Activated T-helper 2 cell treated with anti-CD3 and anti-CD28 coated beads, Interferon-gamma antibody, Interleukin-2, Interleukin-4, amounts not matched to agents 10 μg/mL and 5 μg/mL and 100 μg/mL, durations not matched to agents 14 hours and 24 hours and 36 hours (primary cell): ENCODE measurements at places on chromosomes 3 and 15. TPM values are rescaled to one million over a fixed set of nuclear protein-coding genes. Genes with fewer than 3 reads are reported as not detected.
A peak's percentile ranks its signal among the peaks of the same experiment; 100 is the strongest.

DNA sequence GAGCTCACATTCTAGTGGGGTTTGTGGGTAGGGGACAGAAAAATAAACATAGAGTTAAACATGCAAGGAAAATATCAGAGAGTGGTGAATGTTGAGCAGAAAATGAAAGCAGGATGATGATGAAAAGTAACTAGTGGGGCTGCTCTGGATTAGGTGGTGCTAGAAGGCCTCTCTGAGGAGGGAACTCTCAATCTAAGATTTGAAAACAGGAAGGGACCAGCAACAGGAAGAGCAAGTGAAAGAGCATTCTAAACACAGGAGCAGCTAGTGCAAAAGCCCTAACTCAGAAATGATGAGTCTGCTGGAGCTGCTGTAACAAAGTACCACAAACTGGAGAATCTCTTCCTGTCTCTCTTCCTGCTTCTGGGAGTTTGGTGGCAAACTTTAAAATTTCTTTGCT, 468.6 kb upstream of the AGTR1 start:
- H3K27ac ChIP-seq: no peak overlapping the region
- no peak for DNase-seq
- no peaks in the 10 kb centered on the region for H3K36me3 ChIP-seq
- H3K4me3 ChIP-seq: no peak overlapping the region

GRCh38 chr3:21345382-21345976, 405.5 kb downstream of the ZNF385D start:
- no peaks in the 10 kb centered on the region for H3K36me3 ChIP-seq
- H3K4me3 ChIP-seq: no peak overlapping the region
- no peak overlapping the region for H3K27ac ChIP-seq
- no peaks in the 10 kb centered on the region for H3K4me1 ChIP-seq

The GRK7 gene
- total RNA-seq: not detected in 2 replicates

DNA sequence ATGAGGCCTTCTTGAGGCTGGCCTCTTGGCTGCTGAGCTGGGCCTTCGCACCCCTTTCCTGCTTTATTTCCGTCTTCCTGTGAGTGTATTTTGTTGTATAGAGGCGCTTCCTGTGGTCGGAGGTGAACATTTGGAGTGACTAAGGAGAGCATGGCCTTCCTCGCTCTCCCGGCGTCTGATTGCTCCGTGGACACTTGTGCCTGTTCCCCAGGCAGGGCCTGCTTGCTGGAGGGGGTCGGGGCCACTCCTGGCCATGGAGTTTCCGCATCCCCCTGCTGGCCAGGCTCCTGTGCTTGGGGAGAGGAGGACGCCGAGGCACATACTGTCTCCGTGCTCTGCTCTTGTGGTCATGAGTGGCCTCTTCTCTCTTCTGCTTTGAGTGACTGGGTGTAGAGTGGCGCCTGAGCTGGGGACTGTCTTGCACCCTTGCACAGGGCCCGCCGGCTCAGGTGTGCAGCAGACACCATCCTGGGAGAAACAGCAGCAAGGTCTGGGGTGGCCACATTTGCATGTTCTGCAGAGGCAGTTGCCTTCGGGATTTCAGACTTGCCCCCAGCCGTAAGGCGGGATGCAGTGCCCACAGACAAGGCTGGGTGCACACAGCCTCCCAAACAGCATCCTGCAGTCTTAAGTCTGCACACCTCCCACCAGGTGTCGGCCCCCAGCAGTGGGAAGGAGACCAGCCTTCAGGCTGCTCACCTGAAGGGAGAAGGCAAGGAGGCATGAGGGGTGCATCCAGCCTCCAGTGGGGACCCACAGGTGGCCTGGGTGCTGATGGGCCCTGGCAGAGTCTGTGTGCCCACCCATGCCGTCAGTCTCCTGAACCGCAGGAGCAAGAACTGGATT, 16.4 kb downstream of the KLF13 start:
- H3K27me3 ChIP-seq: no peaks in the 10 kb centered on the region
- H3K36me3 ChIP-seq: peaks cover 45% of the 10 kb centered on the region
- no peak for DNase-seq
- peak overlapping the region; percentile 74 for H3K4me3 ChIP-seq

The MOBP gene
- 0.14 TPM in 1 of 2 replicates, not detected in the other for total RNA-seq

GRCh38 chr15:88377509-88377908, 89.7 kb downstream of the MRPL46 start:
- no peak overlapping the region for H3K4me3 ChIP-seq
- no peaks in the 10 kb centered on the region for H3K36me3 ChIP-seq
- H3K4me1 ChIP-seq: no peaks in the 10 kb centered on the region
- H3K27me3 ChIP-seq: no peaks in the 10 kb centered on the region

DNA sequence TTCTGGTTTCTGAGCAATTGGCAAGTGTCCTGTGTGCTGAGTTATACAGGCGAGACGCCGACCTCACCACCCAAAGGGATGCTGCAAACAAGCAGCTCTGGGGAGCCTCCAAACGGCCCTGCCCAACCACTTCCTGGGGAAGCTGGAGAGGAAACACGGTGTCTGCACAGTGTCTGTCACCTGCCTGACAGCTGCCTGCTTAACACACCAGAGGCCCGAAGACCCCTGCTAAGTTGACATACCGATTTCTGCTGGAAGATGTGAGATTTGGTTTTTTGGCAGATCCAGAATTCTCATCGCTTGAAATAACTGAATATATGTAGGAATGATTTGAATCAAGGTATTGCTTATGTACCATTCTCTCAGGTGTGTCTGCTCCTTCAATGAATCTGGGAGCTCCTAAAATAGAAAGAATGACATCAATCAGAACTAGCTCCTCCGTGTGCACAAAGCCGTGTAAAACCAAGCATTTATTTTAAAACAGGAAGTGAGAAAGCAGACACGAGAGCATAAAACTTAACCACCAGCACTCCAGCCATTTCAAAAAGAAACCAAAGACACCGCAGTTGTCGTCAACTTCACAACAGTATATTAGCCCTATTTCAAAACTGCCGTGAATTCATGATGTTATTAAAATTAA, 27.2 kb downstream of the LRRC2 start:
- H3K4me3 ChIP-seq: peak overlapping the region; percentile 76
- peak overlapping the region; percentile 87 for H3K27ac ChIP-seq
- H3K36me3 ChIP-seq: no peaks in the 10 kb centered on the region
- peaks cover 62% of the 10 kb centered on the region for H3K4me1 ChIP-seq
